ENCODE measurements at places on chromosomes 16 and 17.

DNA sequence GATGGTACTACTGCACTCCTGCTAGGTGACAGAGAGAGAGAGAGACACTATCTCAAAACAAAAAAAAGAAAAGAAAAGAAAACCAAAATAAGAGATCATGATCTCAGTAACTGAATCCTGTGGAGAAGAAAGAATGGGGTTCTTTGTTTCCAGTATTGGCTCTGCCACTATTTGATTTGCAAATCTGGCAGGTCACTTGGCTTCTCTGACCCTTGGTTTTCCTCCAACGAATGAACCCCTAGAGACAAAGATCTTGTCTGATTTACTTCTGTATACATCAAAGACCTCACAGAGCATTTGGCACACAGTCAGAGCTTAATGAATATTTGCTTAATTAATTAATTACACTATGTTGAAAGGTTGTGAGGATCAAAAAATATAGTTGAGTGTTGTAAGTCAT is 47.9 kb upstream of the NLK start:
- DNase-seq = no peak

DNA sequence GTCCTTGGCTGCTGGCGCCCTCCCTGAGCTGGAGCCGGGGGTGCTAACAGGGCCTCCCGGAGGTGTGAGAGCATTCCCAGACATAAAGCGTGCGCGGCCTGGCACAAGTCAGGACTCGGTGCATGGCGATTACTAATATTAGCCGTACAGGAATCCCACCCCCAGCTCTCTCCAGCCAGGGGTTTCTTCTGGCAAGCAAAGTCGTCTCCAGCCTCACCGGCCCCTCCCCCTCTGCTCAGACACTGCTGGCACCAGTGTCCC is 5.0 kb downstream of the CASKIN1 start:
- DNase-seq = no peak

- DNase-seq = no peak
Measured at GRCh38 chr17:27400991-27401390, 55.3 kb upstream of the KSR1 start.

DNA sequence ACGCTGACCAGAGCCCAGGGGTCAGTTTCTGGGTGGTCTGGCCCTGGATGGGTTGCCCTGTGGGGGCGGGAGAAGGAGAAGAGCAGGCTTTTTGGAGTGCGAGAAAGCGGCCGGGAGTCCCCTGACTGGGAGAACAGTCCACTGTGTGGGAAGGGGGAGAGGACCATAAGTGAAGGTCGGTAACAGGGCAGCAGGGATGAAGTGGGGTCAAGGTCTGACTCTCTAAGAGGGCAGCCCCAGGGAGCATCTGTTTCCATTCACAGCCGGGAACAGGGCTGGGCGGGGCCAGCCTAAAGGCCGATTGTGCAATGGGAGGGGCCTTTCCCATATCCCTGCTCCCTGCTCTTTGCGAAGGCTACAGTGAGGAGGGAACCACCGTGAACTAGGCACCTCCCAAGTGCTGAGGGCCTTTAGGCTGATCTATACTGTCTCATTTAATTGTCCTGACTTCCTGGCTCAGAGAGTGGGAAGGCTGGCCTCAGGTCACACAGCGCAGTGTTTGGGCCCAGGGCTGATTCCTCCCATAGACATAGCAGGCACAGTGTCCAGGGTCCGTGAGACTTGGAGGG is 10.4 kb upstream of the WFDC1 start:
- no peak for DNase-seq

DNA sequence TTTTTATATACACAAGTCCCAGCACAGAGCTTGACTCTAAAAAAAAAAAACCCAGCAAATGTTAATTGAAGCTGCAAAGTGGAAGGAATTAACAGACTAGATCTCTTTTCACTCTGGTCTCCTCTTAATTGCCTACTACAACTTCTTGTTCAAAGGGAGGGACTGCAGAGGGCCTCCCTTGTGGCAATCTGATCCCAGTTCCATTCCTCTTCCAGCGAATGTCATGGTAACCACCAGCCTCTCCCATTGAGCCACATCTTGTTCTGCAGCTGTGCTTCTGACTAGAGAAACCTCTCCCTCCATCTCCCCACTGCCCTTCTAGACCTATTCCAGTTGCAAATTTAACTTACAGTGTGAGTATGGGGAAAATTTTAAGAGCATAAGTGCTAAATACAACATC is 5.9 kb downstream of the SUPT6H start:
- no peak for DNase-seq

GRCh38 chr16:56241596-56241995 is 50.3 kb downstream of the GNAO1 start:
- no peak for DNase-seq

- no peak for DNase-seq
Measured at GRCh38 chr17:60747069-60747808, 69.6 kb downstream of the BCAS3 start.

DNA sequence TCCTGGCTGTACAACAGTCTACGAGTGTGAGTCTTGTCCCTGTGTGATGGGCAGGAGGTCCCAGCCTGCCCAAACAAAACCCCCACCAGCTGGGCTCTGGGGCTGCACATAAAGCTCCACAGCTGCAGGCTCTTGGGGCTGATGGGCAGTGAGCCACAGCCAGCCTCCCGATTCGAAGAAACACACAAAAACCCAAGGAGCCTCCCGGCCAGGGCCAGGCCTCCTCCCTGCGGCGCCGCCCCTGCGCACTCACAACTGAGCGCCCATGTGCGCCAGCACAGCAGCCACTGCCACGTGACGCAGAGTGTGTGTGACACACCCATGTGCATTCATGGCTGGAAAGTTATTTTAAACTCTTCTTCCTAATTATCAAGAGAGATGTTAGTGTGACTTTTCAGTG is 30.6 kb upstream of the FAAP100 start:
- DNase-seq = no peak

DNA sequence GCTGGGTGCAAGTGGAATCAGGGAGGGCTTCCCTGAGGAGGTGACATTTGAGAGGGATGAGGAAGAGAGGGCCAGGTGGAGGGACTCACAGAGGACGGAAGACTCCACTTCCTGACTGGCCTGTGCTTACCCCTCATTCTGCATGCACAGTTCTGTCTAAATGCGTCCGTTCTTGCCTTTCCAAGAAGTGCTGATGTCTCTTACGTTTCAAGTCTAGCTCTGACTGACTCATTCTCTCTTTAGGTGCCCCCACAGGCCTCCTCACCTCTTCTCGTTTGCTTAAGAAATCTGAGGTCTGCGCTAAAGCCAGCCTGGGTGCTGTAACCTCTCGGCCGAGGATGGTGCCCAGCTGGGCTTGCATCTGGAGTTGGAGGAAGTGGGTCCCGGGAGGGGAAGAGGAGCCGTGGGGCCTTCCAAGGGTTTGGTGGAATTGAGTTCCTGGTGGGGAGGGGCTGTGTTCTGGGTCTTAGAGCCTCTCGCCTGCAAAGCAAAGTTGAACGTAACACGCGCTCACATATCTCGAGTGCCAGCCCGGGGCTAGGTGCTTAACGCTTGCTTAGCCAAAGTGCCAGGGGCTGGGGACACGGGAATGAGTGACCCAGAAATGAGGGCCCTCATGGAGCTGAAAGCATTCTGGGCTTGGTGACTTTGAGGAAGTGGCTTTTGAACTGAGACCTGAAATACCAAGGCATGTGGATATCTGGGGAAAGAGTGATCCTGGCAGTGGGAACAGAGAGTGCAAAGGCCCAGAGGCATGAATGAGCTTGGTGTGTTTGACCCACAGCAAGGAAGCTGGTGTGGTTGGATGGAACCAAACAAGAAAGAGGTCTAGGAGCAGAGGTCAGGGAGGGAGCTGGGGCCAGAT is 4.8 kb downstream of the IL4R start:
- no peak for DNase-seq

DNA sequence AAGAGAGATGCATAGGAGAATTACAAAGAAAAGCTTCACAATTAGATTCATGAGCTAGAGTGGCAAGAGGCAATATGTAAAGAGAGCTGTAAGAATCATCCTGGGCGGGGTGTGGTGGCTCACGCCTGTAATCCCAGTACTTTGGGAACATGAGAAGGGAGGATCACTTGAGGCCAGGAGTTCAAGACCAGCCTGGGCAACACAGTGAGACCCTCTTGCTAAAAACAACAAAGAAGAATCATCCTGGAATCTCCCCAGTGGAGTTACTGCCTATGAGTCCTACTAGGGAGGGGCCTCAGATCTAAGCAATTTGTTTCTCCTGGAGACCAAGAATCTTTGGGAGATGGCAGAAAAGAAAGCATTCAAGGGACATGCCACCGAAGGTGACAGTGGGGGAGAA is 119.1 kb downstream of the HIC1 start:
- DNase-seq = no peak

DNA sequence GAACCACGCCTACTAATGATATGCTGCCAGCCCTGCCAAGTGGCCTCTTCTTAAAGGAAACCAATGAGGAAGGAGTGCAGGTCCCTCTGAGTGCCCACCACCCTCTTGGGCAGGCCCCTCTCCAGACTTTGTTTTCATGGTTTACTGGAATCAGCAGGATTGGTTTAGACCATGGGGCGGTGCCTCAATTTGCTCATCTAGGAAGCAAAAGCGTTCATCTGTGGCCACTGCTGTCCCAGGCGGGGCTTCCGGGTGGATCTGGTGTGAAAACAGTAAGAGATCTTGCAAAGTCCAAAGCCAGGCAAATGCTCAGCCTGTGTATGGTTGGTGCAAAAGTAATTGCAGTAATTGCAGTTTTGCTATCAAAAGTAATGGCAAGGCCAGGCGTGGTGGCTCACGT is 71.3 kb downstream of the AMFR start:
- DNase-seq = no peak

GRCh38 chr16:497258-497657 is 30.3 kb upstream of the CAPN15 start:
- no peak for DNase-seq
